ENCODE measurements at places on chromosomes 1 and 21.
A peak's percentile ranks its signal among the peaks of the same experiment; 100 is the strongest.

DNA sequence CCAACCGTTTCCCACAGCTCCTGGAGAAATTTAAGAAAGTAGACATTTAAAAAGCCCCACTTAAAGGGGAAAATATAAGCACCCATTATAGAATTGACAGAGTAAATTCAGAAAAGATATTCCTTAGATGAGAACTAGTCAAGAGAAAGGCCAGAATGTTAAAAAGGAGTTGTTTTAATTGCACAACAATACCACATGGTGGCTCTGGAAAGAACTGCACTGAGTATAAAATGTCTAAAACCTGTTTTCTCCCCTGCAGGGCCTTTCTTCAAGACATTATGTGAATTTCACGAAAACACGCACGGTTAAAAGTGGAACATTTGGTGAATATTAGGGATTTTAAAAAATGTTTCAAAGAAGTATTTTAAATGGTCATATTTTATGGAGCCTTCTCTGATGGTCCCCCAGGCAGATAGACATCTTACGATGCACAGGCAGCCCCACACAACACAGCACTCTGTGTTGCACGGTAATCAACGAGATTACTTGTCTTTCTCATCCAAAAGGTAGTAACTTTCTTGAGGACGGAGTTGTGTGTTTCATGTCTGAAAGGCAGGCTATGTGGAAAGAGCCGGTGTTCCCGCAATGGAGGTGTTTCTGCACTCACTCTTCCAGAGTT is 101.9 kb downstream of the PRRX1 start:
- no peak for DNase-seq

DNA sequence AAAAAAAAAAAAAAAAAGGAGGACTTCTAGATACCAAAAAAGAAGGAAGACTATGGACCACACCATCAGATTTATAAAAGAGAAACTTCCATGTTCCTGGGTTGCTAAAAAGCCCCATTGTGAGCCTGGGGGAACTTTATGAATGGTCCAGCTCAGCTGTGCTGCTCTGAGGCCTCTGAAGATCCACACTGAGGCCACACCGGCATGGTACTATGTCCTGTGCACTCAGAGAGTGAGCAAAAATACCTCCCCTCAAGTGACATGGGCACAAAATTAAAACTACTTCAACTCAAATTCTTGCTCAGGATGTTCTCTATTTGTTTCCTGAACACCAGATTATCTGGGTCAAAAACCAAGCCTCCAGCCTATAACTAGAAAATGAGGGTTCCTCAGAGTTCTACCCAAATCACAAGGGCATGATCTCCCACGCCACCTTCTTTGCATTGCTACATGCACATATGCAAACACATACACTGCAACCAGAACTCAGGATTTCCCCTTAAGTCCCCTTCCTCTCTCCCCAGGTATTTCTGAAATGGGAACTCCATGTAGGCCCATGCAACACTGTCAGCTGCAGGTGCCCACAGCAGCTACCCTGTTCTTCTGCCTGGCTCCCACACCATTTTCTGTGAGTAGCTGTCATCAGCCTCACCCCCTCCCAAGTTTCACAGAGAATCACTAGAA is 94.4 kb downstream of the SH3GLB1 start:
- no peak for DNase-seq

- DNase-seq, result no peak
Observed at GRCh38 chr21:33075128-33075527, 5.2 kb downstream of the OLIG1 start.

DNA sequence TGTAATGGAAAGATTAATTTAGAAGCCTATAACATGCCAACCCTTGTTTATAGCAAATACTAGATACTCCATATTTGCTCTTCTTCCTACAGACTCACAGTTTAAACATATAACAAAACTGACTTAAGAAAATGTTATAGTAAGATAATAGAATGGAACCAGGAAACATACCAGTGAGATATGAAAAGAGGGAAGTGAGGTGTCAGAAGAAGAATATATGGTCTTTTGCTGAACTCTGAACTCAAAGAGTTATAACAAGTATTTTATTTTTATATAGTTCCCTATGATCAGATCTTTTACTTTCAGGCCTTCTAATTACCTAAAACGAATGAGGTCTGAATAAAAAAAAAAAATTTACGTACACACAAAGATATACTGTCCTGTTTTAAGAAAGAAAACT is 20.9 kb downstream of the TMED5 start:
- no peak for DNase-seq

GRCh38 chr1:154460695-154461260 is 41.2 kb upstream of the TDRD10 start:
- DNase-seq, result no peak

DNA sequence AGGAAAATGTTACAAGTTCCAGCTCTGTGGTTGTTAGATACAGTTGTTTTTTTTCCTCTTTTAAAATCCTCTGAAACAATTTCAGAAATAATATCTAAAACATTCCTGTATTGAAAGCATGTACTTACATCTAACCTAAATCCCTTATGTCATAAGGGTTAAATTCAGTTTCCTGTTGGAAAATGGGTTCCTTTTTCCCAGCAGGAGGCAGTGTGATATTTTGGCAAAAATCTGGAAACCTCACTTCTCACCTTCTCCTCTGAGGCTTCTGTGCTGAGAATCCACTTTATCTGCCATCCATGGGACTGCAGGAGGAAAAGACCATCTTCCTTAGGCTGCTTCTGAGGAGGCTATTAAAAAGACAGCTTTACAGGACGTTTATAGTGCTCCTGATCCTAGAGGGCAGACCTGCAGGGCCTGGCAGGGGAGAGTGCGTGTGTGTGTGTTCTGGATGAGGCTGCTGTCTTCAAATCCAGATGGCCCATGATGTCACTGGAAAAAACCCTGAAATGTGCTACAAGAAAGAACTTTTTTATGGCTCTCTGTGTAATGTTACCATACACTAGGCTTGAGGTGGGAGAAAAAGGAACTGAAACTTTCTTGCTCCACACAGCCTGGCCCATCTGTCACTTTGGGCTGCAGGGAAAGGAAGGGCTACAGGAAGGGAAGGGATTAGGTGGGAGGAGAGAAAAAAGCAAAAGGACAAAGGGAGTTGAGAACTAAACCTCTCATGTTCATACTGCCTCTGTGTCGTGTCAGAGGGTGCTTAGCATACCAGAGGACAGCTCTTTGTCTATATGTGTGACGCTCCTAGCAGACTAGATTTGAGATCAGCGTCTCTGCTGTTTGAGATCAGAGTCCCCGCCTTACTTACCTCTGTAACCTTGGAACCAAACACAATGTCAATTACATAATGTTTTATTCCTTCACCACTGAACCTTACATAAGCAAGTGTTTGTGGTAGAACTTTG is 379.2 kb upstream of the SPAG17 start:
- no peak for DNase-seq

DNA sequence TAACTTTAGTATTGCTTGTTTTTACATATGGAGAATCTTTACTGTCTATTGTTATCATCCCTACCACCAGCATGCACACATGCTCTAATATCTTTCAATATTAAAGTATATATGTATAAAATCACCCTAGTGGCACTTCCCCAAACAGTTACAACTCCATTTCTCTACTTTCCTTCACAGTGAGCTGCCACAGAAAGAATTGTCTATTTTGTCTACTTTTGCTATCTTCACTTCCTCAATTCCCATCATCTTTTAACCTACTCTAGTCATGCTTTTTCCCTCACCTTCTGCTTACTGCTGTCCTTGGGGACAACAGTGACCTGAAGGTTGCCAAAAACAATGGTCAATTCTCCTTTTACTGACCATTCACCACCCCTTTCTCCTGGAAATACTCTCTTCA is 59.2 kb downstream of the VCAM1 start:
- DNase-seq, result no peak

DNA sequence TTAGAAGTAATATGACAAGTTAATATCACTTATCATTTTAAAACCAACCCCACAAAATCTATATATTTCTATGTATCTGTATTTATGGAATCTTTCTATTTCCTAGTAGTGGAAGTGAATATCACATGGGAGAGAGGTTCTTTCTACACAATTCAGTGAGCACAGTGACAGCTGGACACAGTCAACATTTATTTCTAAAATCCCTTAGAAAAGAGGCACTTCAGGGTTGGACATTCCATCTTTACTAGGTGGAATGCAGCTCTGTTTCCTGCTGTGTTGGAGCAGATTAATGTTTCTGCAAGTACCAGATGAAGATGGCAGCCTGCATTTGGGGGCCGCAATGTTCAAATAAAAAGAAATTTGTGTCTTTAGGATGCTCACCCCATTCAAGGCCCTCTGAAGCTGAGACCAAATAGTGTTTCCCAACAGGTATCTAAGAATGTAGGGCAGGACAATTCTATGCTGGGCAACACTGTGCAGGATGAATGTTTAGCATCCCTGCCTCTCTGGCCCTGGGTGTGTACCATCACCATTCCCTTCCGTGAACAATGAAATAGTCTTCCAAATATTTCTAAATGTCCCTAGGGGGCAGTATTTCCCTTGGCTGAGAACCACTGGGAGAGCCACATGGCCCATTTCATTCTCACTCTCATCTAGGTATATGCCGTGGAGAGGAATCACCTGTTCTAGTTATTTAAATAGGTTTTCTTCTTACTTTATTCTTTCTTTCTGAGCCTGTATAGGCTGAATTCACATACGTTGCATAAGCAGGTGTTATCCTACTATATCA is 394.8 kb downstream of the PRDM2 start:
- no peak for DNase-seq

- DNase-seq, result no peak
Observed at GRCh38 chr1:229579059-229579673, 20.7 kb upstream of the ABCB10 start.

- DNase-seq, result no peak
Observed at GRCh38 chr21:41328660-41329607, 12.3 kb downstream of the FAM3B start.

DNA sequence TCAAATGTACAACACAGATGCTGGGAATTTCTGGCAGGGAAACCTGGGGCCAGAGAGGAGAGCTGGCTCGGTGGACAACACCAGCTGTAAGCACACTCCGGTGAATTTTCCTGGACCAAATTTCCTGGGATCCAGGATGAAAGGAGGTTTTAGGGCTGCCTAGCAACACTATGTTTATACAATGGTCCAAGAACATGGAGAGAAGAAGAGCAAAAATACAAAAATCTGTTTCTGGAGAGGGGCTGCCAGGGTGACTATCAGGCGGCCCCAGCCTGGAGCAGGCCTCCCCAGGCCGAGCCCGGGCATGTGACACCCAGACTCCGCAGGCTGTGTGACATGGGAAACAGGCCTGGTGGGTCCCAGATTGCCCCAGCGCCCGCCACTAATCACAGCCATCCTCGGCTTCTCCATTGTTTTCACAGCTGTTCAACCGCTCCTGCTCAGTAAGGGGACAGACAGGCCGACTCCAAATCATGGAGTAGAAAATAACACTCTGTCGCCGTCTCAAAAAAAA is 336.0 kb upstream of the NFIA start:
- DNase-seq, result no peak

- no peak for DNase-seq
Observed at GRCh38 chr1:88661188-88661587, 22.9 kb upstream of the PKN2 start.

DNA sequence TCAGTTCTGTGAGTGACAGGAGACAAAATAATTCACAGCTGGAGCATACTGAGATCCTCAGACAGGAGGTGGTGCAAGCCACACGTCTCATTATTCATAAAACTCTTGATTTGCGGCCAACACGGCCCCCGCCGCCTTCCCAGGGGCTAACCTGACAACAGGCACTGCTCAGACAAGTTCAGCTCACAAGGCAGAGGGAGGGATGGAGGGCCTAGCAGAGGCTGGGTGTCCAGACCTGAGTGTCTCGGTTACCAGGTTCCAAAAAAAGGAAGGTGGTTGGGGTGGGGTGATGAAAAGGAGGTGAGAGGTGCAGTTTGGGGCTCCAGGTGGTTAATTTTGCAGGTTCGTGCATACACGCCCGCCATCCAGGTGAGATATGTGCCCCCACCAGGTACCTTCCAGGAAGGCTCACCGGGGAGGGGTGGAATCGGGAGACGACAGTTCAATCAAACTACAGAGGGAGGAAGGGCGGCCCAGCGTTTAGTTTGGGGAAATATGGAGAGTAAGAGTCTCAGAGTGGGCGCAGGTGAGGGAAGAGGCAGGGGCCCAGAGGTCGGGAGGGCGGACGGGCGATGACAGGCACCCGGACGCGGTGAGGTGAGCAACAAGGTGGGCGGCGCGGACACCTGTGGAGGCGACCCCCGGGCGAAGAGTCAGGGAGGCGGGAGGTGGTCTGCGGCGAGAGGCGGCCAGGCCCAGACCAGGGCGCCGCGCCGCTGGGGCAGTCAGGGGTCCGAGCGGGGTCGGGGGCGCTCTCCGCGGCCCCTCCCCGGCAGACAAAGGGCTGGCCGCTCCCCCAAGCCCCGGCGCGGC is 629 bp downstream of the CTNNBIP1 start:
- DNase-seq, result peak; percentile 56
